ENCODE measurements at places on chromosomes 4 and X.

DNA sequence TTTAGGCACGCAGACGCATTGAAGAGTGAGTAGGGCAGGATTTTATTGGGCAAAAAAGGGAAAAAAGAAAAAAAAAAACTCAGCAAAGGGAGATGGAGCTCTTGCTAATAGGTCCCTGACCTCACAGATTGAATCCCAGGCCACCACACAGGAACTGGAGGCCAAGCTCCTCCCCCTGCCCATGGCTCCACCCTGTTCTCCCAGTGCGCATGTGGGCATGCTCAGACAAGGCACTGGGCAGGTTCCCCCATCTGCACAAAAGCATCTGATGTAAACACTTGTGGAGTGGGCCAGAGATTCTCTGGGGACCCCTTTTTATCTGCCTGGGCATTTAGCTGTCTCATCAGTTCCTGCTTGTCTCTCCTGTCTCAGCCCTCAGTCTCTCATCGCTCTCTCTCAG is 9.5 kb downstream of the FRMD7 start:
- no peak for DNase-seq

DNA sequence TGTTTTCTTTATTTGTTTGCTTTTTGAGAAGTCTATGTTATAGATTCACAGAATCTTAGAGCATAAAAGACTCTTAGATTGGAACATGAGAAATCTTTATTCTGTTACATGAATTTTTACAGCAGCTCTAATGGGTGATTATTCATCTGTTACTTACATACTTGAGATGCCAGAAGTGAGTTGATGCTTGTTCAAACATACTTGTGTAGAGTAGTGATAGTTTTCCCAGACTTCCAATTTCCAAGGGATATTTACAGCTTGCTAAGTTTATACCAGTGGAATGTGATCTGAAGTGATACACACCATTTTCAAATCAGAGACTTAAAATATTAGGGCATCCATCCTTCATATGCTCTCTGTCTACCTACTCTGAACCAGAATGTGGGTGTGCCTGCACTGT is 252.9 kb upstream of the SMIM31 start:
- DNase-seq, result no peak

DNA sequence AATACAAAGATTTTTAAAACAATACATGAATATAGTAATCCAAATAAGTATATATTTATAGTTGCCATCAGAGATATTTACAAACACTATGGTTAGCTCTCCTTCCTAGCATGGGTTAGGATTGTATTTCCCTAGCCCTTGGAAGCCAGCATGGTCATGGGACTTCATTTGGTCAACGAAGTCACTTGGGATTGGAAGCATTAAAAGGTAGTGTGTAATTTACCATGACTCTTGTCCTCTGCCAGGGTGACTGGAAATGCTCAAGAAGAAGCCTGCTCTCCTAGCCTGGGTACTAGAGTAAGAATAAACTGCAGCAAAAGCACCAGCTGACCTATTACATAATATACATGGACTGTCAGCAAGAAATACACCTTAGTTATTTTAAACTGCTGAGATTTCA is 102.9 kb downstream of the COL25A1 start:
- no peak for DNase-seq

GRCh38 chr4:151518359-151518758 is 109.4 kb downstream of the FHIP1A start:
- no peak for DNase-seq

- no peak for DNase-seq
Measured at GRCh38 chr4:169200361-169201030, 70.3 kb downstream of the SH3RF1 start.

- DNase-seq, result no peak
Measured at GRCh38 chr4:38751341-38752010, 31.3 kb downstream of the TLR10 start.

GRCh38 chrX:38379088-38379487 is 26.7 kb downstream of the OTC start:
- DNase-seq, result no peak

DNA sequence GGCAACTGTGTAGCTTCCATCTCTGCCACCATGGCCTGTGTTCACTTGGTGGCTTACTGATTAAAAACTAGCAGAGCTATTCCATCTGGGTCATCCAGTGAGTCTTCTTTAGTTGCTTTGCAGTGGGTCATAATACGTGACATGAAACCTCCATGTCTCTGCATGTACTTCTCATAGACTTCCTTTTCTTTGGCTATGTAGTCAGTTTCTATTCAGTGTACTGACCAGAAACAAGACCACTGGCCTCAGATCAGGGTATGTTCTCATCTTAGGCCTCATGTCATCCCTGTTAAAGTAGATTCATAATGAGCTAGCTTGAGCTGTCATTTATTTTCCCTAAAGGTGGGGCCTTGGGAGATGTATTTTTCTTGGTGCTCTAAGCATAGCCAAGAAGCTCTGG is 195.2 kb downstream of the CCNG2 start:
- DNase-seq, result no peak

- no peak for DNase-seq
Measured at GRCh38 chrX:132169554-132169953, 41.7 kb upstream of the FRMD7 start.

DNA sequence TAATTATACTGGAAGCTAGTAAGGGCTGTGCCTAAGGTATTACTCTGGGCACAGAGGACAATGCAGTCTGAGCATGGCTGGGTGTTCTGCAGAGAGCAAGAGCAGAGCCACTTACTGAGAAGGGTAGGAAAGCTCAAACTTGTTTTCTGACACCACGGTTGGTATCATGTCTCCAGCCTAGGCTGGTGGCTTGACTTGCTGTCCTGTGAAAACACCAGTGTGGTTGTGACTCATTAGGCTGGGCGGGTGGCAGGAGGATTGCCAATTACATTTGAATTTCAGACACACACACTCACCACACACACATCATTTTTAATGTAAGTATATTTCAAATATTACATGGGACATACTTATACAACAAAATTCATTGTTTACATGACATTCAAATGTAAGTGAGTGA is 19.7 kb upstream of the MTM1 start:
- no peak for DNase-seq

DNA sequence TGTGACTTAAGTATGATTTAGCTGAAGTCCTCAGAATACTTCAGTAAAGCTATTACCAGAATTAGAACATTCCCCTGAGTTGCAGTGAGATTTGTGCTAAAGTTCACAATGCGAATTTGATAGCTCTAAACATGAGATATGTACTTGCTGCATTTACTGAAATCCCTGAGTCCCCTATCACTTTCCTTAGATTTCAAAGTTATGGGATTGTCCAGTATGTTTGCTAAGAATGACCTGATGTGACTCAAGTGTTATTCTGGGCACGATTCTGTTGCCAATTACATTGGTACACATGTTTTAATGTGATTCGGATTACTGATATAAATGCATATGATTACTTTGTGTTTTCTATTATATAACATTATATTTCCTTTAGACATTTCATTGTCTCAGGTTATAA is 91.3 kb upstream of the AMOT start:
- DNase-seq, result no peak

GRCh38 chrX:9090766-9091165 is 56.8 kb upstream of the FAM9B start:
- DNase-seq, result no peak

- DNase-seq, result no peak
Measured at GRCh38 chr4:137069473-137069872, 462.8 kb downstream of the PCDH18 start.

DNA sequence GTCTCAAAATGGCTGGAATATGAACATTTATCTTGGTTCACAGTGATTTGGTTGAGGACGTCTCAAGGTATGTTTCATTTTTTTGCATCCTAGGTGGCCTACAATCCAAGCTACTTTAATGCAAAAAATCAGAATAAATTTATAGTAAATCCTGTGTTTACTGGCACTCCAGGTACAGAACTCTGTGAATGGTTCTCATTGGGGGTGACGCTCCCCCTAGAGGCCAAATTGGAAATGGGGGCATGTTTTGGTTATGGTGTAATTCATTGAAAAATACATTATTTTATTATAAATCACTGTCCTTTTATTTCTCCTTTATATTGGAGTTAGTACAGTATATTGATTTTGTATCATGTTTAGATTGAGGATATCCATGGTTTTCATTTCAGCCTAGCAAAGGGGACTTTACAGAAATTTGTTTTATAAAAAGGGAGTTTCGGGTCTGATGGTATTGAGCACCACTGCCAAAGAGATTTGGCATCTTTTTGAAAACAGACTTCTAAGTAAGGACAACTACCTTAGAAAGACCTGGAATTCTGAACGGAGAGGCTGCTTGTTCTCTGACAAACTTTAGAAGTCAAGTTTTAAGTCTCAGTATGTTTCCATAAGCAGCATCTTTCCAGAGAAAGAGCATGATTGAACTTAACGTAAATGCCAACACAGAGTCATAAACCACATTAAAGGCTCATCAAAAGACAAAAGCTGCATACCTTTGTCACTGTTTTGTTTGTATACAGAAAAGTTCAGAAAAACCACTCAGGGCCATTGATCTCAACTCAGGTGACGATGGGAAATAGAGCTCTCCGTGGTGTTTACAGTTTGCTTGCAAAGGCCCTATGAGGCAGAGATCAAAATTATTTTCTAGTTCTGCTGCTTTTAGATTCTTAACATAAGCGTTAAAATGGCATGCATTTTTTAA is 19.4 kb downstream of the MTM1 start:
- peak; percentile 20 for DNase-seq

DNA sequence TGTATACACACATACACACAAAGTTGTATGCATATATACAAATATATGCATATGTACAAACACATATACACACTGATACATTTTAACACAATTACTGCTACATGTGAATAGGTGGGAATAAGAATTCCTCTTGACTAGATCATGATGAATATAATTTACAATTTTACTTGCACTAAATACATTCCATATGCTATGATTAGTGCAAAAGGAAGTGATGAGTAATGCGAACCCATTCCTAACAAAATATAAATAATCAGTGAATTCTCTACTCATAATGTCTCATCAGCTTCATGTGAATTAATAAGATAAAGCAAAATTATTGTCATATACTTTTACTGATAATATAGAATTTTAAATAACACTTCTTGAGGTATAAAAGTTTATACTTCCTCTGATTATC is 1077.3 kb upstream of the PCDH10 start:
- DNase-seq, result no peak

- no peak for DNase-seq
Measured at GRCh38 chrX:16993791-16994318, 47.4 kb downstream of the REPS2 start.

DNA sequence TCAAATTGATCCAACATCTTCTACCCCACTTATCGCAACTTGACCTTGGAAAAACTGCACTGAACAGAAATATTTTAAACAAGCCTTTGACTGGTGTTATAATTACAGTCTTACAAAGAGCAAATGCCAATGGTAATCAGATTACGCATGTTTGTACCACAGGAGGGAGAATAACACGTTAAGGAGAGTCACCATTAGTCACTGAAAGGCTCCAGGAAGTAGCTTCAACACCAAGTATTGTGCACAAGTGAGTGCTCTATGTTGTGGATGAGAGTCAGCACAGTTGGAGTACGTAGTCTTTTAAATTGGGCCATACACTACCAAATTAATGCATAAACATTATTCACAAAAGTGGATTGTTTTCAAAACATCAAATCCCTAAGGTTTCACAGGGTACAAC is 1081.5 kb upstream of the TENM3 start:
- no peak for DNase-seq

DNA sequence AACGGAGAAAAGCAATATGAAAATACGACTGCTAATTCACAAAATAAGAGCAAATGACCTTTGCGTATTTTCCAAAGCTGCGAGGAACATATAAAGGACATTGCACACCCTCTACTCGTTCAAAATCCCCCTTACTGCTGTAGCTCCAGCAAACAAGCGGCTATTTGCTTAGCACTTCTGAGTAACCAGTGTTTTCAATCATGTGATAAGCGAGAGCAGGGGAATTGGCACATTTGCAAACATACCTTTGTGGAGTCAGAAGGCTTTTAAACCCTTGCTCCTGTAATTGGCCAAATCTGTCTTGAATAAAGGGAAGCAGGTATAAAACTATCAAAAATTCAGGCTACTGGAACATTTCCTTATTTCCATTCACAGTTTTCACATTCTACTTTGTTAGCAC is 610.2 kb downstream of the UBE2NL start:
- no peak for DNase-seq

DNA sequence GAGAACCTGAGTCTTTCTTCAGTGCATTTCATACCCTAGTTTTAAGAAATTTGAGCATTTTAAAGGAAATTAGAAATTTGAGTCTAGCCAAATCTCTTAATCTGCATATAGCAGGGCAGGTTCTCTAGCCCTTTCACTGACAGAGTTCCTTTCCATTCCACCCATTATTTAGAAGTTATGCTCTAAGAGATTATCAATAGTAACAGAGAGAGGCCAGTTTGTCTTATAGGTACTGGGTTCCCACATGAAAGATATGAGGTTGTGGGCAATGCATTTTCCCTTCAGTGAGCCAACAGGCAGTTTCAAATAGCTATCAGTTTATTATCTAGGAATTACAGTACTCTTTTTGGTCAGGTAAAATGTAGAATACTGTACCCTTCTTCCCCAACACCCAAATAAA is 7.3 kb upstream of the GALNT7 start:
- DNase-seq, result no peak

GRCh38 chrX:153551135-153551534 is 33.7 kb downstream of the ATP2B3 start:
- DNase-seq, result no peak

- DNase-seq, result no peak
Measured at GRCh38 chrX:105765691-105766090, 56.6 kb upstream of the NRK start.

GRCh38 chr4:168655182-168655581 is 158.3 kb downstream of the PALLD start:
- no peak for DNase-seq

DNA sequence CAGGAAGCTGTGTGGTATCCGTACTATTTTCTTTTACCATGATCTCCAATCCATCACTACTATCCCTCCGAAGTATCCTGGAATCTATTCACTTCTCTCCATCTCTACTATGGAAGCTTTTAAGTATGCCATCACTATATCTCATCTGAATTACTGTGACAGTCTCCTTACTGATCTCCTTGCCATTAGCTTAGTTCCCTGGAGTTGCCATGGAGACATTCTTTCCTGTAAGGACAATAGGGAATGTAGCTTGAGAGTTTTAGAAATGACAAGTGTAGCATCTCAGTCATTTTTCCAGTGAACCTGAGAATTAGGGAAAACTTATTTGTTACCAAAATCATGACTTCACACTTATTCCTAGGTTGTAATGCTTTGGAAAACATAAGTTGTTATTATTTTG is 86.3 kb downstream of the HPGD start:
- DNase-seq, result no peak

GRCh38 chrX:39514801-39515200 is 583.0 kb downstream of the BCOR start:
- no peak for DNase-seq

- DNase-seq, result no peak
Measured at GRCh38 chrX:134679644-134680043, 21.4 kb upstream of the PLAC1 start.

DNA sequence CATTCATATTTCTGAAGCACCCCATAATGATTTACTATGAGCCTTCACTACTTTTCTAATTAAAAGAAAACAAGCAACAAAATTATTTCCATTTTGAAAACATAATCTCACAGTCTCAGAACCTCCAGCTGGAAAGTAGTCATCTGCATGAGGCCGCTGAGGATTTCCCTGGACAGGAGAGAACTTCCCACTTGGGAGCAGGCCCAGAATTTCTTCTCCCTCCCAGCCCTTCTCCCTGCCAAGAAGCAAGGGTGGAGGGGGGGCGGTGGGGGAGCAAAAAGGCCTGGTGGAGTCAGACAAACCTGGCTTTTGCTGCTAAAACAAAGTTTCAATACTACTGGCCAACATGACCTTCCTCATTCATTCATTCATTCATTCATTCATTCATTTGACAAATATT is 167.3 kb downstream of the PJA1 start:
- DNase-seq, result no peak

- DNase-seq, result peak; percentile 66
Measured at GRCh38 chr4:76179398-76180318, 31.5 kb upstream of the NUP54 start.

Measured in activated naive CD8-positive, alpha-beta T cell treated with anti-CD3 and anti-CD28 coated beads, Interleukin-2, amount 50 U/mL, for 16 hours (primary cell).